ENCODE measurements at places on chromosomes 13 and 19.
A peak's percentile ranks its signal among the peaks of the same experiment; 100 is the strongest.

DNA sequence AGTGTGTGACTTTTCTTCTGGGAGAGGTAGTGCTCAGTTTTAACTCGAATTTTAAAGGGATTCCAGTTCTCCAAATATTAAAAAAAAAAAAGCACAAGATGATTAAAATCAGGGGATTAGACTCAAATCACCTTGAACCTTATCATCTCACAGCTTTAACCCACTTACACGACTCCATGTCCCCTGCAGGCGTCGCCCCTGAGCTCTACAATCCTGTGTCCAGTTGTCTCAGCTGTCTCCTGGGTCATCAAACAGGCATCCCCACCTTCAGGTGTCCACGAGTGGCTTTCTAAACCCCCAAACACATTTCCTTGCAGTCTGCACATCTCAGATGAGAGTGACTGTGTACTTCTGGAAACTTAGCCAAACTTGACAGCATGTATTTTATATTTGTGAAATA, 14.1 kb downstream of the ZNF808 start:
- DNase-seq, result no peak

- DNase-seq, result no peak
These were observed 156.5 kb downstream of the KCNRG start for GRCh38 chr13:50171590-50172282.

GRCh38 chr13:23074075-23074828, 106.5 kb upstream of the SGCG start:
- no peak for DNase-seq

GRCh38 chr19:1397838-1398237, 3.5 kb downstream of the GAMT start:
- DNase-seq, result no peak

DNA sequence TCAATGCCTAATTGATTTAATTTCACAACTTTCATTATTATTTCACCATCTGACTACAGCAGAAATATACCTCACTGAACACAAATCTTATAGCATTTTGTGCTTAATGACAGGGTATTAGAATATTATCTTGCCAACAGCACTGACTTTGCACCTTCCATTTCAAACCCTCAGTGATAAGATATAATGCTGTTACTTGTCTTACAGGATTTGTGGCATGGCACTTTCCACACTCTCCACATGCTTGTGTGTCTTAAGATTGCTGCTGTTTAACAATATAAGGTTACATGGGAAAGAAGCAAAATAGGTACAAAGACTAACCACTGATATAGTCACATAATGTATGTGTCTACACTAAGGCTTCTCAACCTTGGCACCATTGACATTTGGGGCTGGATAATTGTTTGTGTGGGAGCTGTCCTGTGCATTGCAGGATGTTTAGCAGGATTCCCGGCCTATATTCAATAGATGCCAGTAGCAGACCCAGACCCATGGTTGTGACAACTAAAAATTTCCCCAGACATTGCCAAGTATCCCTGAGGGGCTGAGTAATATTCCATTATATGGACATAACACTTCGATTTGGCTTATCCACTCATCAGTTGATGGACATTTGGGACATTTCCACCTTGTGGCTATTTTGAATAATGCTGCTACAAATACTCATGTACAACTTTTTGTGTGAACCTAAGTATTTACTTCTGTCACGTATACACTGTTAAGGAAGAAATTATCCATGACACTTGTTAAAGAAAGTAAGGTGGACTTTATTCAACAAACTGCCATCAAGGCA, 5.7 kb upstream of the DIAPH3 start:
- no peak for DNase-seq

DNA sequence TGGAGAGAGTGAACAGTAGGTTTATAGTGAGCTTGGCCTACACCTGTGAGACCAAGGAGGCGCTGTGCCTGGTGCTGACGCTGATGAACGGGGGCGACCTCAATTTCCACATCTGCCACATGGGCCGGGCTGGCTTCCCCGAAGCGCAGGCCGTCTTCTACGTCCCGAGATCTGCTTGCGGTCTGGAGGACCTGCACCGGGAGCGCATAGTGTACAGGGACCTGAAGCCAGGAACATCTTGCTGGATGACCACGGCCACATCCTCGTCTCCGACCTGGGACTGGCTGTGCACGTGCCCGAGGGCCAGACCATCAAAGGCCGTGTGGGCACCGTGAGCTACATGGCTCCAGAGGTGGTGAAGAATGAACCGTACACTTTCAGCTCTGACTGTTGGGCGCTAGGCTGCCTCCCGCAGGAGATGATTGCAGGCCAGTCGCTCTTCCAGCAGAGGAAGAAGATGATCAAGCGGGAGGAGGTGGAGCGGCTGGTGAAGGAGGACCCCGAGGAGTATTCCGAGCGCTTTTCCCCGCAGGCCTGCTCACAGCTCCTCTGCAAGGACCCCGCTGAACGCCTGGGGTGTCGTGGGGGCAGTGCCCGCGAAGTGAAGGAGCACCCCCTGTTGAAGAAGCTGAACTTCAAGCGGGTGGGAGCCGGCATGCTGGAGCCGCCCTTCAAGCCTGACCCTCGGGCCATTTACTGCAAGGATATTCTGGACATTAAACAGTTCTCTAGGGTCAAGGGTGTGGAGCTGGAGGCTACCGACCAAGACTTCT, 139.0 kb downstream of the ZDHHC20 start:
- no peak for DNase-seq

- no peak for DNase-seq
These were observed 508.9 kb upstream of the ARGLU1 start for GRCh38 chr13:107076801-107077200.

DNA sequence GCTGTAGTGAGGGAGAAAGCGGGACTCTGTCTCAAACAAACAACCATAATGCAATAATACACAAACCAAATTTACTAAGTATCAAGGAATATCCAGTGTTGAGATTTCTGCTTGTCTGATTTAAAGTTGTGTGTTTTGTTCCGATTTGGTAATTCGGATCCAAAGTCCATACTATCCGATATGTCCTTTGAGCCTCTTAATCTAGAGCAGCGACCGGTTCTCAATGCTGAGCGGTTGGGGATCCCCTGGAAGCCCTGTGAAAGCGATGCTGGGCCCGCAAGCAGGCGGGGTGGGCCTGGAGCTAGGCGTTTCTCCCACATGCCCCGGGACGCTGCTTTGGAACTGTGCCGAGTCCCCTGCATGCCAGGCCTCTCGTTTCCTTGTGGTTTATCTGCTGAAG, 20.2 kb downstream of the C19orf44 start:
- no peak for DNase-seq

- DNase-seq, result peak; percentile 29
These were observed 572 bp upstream of the FKBP8 start for GRCh38 chr19:18543814-18544475.

- DNase-seq, result peak; percentile 46
These were observed 558 bp upstream of the PPAN start for GRCh38 chr19:10105509-10106099.

DNA sequence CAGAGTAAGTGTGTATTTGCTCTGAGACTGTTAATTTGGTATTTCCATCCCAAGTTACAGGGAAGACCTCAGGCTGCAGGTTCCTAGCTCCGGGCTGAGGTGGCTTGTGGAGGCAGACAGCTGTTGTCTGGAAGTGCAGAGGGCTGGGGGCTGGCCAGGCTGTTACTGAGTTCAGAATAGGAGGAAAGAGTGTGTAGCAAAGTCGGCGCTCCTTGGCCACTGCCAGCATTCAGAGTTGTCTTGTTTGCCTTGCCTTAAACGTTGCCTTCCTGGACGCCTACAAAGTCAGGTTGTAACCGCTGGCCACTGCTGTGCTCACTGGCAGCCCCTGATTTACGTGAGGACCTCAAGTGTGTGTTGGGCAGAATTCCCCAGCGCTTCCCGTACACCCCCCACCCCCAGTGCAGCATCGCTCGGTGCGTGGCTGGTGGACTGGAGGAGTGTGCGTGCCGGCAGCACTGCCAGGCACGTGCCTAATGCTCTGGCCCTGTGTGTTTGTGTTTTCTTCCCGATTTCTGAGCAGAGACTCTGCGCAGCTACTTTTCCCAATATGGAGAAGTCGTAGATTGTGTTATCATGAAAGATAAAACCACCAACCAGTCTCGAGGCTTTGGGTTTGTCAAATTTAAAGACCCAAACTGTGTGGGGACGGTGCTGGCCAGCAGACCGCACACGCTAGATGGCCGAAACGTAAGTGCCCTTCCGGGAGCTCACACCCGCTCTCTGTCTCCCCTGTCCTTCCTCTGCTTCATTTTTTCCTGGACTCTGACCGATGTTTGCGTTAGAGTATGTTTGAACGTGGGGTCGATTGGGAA, 10.5 kb downstream of the DAZAP1 start:
- no peak for DNase-seq

GRCh38 chr13:69324090-69324886, 783.3 kb upstream of the ATXN8OS start:
- no peak for DNase-seq

DNA sequence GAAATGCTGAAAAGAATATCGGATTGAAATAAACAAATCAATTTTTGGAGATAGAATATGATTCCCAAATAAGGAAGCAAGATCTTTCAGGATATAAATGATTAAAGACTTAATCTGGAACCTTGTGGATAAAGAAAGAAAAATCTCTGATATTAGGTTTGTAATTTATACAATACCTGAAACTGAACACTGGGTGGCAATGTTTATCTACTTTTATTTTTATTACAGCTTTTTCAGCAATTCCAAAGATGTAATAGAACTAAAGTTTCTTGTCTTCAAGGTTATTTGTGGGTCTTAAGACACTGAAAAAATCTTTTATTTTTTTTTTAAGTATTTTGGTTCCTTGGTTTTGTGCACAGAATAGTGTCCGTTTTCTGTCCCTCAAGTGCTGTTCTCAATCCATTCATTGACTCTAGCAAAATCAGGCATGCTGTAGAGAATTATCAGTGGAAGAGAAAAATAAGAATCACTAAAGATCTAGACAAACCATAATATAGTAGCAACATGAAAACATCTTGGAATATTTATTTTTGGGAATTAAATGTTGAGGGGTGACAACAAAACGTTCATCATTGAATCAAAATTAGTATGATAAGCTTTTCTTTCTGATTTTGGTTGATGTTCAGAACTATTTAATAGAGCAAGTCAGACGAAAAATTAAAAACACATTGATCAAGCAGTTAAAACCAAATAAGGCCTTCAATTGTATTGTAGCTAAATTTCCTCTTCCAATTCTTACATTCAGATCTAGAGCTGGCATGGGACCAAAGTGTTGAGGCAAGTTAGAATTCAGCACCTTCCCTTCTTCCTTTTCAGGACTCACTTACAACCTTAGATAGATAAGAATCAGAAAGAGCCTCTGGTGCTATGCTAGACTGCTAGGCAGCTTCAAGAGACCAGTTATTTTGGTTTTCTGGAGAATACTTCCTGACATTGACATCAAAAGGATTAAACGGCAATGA, 704.4 kb upstream of the PCDH20 start:
- no peak for DNase-seq

DNA sequence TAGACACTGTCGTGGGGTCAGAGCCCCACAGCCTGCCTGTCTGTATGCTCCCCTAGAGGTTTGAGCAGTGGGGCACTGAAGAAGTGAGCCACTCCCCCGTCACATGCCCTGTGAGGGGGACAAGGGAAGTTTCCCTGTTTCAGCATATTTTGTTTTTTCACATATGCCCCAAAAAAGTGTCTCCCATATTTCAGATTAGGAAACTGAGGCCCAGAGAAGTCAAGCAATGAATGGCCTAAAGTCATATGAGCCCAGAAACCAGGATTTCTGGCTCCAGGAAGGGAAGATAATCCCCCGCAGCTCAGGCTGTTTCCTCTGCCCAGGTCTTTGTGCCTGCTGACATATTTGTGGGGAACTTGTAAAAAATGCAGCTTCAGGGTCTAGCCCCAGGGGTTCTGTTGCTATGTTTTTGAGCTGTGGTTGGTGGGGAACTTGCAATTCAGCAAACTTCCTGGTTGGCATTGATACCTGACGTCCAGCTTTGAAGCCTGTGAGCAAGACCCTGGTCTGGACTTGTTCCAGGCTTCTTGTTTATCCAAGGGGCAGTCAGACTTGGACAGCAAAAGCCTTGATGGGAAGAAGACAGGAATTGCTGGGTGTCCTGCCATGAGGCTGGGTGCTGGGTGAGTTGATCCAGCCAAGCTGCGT, 9.5 kb downstream of the RASL11A start:
- DNase-seq, result no peak

GRCh38 chr19:45935267-45935666, 20.7 kb upstream of the NANOS2 start:
- no peak for DNase-seq

DNA sequence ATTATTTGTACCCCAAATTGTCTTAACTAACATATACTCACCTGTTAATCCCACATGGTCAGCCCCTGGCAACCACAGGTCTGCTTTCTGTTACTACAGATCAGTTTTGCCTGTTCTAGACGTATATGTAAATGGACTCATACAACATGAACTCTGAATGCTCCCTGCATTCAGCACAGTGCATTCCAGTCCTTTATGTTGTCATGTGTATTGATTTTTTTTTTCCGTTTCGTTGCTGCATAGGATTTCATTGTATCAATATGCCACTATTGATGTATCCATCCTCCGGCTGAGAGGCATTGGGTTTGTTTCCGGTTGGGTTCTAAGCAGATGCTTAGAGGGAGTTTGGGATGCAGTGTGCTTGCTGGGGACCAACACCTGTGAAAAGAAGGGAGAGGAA, 36.1 kb upstream of the TNFRSF19 start:
- no peak for DNase-seq

GRCh38 chr13:61935710-61936109, 520.1 kb upstream of the PCDH20 start:
- DNase-seq, result no peak

DNA sequence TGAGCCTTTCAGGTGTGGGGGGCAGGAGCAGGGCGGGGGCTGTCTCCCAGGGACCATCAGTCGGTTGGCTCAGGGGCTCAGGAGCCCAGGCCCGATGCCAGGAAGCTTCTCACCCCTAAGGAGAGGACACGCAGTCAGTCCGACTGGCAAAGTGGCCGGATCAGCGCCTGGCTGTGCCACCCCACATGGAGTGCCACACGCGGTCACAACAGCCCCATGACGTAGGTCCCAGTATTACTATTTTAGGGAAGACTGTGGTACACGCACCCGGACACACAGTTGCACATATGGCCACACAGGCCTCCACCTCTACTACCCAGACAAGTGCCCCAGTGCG, 29.3 kb upstream of the GRTP1 start:
- DNase-seq, result no peak

- no peak for DNase-seq
These were observed 15.2 kb downstream of the KCTD15 start for GRCh38 chr19:33811736-33812387.

All from effector CD8-positive, alpha-beta T cell (primary cell).